ENCODE measurements at places on chromosomes 1 and 21.

DNA sequence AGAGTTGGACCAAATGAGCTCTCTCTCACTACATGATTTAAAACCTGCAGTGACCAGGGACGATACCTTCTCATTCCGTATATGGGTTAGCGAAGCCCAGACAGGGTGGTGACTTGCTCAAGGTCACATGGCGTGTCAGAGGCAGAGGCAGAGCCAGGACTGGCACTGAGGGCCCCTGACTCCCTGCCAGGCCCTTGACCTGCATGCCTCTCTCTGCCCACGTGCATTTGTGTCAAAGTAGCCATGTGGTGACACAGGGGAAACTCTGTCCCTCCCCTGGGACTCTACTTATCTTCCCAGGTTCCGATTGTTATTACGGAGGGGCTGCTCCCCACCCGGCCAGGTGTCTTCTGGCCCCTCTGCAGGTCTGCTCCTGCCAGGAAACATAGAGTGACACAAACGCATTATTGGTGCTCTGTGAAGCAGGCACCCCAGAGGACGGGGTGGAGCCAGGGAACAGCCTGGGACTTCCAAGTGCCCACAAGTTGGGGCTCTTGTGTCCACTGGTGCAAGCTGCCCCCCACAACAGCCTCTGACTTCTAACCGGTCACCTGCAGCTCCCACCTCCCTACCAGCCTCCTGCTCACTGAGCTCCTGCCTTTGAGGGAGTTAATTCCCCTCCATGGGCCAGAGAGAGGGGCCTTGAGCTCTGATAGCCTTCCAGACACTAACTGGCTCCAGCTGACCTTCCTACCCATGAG, 7.3 kb upstream of the TINAGL1 start:
- no peak for DNase-seq

DNA sequence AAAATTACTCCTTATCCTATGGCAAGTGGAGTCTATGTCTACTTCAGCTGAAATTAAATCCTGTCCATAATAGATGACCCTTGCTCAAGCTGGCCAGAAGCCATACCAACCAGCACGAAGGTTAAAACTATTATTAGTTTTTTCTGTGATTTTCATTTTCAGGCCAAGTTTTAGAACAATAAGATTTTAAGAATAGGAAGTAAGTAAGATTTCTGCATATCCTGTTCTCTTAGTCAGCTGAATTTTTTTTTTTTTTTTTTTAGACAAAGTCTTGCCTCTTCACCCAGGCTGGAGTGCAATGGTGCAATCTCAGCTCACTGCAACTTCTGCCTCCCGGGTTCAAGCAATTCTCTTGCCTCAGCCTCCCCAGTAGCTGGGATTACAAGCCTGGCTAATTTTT, 6.1 kb upstream of the RBP7 start:
- no peak for DNase-seq

- DNase-seq = no peak
Observed at GRCh38 chr1:67717876-67718275, 32.9 kb downstream of the GADD45A start.

- DNase-seq = no peak
Observed at GRCh38 chr1:46364612-46365011, 24.0 kb downstream of the NSUN4 start.

DNA sequence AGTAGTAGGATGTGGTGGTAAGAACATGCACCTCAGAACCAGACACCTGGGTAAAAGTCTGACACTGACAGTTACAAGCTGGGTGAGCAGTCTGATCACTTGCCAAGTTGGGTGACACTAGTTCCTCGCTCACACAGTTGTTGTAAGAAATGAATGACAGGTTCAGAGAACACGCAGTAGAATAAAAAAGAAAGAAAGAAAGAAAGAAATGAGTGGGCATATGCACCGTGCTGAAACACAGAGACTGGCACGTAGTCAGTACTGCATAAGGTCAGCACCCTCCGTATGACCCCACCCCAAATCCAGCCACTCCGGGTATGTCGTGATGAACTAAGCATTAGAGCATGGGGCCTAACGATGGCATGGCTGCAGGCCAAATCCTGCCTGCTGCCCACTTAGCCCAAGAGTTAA, 90.6 kb downstream of the GLUL start:
- DNase-seq = no peak

DNA sequence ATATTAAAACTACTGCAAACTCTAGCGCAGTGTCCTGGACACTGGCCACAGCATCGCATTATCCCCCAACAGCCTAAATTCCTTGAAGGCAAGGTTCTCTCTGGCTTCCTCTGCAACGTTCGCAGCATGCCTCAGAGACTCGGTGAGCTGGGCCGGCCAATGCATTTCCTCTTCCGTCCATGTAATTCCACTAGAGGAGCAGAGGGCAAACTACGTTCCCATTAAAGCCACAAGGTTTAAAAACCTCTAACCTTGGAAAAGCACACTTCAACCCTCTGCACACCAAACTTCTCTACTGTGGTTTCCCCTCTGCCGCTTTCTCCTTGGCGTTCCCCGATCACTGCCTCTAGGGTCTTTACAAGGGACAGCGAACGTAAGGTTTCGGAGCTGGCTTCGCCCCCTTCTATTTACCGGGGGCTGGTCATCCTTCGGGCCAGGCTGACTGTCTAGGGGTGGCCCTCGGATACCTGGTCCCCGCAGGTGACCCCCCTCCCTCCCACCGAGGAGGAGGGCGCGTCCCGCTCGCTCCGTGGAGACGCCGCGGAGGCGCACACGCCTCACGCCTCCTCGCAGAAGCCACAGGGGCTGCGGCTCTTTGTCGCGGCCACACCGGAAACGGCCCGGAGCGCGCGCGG, 456 bp upstream of the SMYD2 start:
- no peak for DNase-seq

DNA sequence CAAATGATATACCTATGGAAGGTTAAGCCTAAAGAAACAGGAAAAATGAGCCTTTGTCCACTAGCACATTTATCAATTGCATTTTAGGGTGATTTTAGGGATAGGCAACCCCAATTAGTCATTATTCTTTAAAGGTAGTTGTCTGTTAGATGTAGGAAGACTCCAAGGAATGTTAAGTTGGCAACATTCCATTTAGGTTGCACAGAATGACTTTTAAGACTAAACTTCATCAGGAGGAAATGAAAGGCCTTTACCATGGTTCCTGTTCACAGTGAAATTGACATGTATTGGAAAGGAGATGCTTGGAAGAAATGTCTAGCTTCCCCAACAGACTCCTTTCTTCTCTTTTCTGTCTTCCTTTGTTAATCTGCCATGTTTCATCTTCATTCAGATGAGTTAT, 1.6 kb upstream of the APOBEC4 start:
- DNase-seq = no peak

- no peak for DNase-seq
Observed at GRCh38 chr1:23385119-23385621, 15.5 kb upstream of the ZNF436 start.

DNA sequence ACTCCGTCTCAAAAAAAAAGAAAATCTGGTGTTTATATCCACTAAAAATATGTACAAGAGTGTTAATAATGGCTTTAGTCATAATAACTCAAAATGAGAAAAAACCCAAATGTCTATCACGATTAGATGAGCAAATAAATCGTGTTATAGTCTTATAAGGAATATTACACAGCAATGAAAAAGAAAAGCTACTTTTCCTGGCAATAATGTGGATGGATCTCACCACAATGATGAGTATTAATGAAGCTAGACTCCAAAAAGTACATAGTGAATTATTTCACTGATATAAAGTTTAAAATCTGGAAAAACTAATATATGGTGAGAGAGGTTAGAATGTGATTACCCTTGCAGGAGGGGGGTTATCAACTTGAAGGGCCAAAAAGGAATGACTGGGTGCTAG, 9.7 kb downstream of the CD244 start:
- DNase-seq = no peak

- no peak for DNase-seq
Observed at GRCh38 chr1:151953409-151954094, 40.1 kb downstream of the S100A10 start.

- no peak for DNase-seq
Observed at GRCh38 chr1:1612104-1612400, 3.2 kb upstream of the MIB2 start.

GRCh38 chr1:109787845-109788601, 24.3 kb upstream of the EPS8L3 start:
- DNase-seq = no peak

- DNase-seq = no peak
Observed at GRCh38 chr1:246083416-246083815, 423.7 kb downstream of the SMYD3 start.

- no peak for DNase-seq
Observed at GRCh38 chr1:220772846-220773245, 13.9 kb upstream of the MTARC1 start.

GRCh38 chr1:100359139-100359538, 6.8 kb downstream of the CDC14A start:
- DNase-seq = no peak

DNA sequence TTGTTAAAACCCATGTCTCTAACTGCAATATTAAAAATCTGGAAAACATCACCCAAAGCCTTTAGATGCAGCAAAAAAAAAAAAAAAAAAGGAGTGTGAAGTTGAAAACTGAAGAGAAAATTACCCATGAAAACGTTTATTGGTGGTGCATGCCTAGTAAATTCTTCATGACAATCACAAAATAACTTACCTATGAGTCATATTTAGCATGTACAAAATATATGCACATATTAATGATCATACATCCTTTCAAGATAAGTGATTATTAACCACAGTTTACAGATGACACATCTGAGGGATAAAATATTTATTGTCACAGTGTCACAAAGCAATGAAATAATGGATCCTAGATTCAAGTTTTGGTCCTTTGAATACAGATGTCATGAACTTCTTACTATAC, 505.2 kb upstream of the NR5A2 start:
- no peak for DNase-seq

- no peak for DNase-seq
Observed at GRCh38 chr1:209086486-209087192, 496.9 kb upstream of the CAMK1G start.

- no peak for DNase-seq
Observed at GRCh38 chr1:29117381-29117780, 6.3 kb downstream of the TMEM200B start.

- no peak for DNase-seq
Observed at GRCh38 chr1:210440081-210440480, 111.4 kb downstream of the HHAT start.

DNA sequence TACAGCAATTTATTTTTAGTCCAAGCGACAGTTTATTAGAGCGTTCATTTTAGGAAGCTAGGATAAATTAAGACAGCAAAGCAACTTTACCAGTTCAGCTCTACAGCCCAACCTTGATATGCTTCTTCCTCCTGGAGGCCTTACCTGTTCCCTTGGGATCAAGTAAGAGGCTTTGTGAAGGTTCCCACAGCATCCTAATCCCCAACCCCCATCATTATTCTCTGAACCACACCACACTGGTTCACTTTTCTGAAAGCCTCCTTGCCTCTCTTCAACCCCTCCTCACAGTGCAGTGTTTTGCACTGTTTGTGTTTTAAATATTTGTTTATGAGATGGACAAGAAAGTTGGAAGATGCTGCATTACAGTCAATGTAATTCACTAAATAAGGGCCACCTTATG, 126.3 kb upstream of the CXADR start:
- no peak for DNase-seq

DNA sequence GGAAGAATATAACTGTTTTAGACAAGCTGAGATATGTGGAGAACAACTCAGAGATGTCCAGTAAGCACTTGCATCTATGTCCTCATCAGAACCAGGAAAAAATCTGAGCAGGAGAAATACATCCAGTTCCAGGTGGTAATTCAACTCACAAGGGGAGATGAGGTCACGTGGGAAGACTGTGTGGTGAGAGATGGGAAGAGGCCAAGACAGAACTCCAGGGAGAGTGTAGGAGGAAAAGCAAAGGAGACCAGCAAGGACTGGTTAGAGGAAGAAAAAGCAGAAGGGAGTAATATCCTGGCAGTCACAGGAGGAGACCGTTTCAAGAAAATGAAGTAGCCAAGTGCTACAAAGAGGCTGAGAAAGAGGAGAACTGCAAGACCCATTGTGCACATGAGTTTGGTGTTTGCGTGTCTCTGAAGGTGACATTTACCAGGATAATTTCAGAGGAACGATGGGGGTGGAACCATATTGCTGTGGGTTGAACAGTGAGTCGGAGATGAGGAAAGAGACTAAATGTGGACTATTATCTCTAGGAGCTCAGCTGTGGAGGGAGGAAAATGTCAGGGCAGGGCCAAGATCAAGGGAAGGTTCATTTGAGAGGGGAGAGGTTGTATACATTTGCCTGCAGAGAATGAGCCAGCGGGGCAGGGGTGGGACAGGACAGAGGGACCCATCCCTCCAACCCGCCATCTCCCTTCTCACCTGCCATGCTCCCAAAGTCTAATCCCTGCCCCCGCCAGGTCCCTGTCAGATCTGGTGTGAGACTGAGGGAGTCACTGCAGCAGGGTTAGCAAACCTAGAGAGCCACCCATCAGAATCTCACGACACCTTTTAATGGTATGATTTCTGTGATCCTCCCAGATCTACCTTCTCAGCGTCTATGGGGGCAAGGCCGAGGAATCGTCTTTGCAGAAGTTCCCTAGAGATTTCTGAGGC, 24.9 kb downstream of the SUSD4 start:
- DNase-seq = no peak

- no peak for DNase-seq
Observed at GRCh38 chr1:148385371-148386030, 97.6 kb downstream of the PPIAL4G start.

DNA sequence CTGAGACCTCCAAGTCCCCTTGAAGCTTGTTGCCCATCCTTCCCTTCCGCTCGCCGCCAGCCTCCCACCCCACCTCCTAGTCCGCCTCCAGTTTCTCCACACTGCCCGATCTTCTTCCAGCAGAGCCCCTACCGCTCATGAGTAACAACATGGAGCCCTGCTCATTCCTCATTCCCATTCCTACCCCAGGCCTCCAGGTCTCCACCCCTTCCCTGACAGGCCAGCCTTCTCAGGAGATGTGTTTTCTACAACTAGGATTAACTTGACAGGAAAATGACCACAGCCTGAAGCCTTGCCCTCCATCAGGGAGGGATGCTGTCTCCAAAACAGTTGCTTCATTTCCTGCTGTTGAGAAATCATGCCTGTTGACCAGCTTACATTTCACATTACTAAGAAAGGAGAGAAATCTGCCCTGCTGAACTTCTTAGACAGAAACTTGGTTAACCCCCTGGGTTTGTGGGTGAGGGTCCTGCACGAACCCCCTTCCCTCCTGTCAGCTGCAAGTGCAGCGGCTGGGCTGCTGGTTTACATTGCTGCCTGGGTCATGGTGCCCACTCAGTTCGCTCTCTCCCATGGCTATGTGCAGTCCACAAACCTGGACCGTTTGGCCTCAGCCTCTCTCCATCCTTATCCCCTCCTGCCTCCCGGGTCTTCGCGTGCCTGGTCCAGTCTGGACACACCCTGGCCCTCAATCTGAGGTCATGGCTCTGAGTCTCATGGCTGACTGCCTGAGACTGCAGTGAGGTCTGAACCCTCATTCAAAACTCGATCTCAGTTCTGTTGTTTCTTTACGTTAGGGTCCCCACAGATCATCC, 16.1 kb upstream of the CHI3L1 start:
- DNase-seq = no peak

DNA sequence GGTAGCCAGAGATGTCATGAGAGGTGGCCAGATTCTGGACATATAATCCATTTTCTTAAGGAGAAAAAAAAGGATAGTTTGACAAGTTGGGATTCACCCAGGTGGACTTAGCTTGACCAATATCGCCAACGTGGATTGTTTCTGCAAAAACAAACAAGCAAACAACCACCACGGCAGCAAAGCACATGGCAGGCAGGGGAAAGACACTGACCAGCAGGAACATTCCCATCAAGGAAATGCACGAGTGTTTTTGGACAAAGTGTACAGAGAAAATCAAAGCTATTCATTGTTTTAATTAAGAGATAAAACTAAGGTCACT, 9.1 kb upstream of the PLA2G2C start:
- DNase-seq = no peak
